Prostate gland (tissue), 2 donors: ENCODE measurements at places on chromosomes 5 and 9. TPM values are rescaled to one million over a fixed set of nuclear protein-coding genes. Genes with fewer than 3 reads are reported as not detected.

The PCDHB16 gene
- 4.4 TPM for total RNA-seq

The QRFP gene
- total RNA-seq = 1.0 TPM

The PLPP7 gene
- total RNA-seq = 32.5 TPM

The IFNA13 gene
- not detected for total RNA-seq

The APBB3 gene
- 70.7 TPM for total RNA-seq

The ELOVL7 gene
- 23.8 TPM for total RNA-seq

The MSMP gene
- total RNA-seq = not detected

The CHSY3 gene
- total RNA-seq = 0.09 TPM

The BRINP1 gene
- 8.8 TPM for total RNA-seq

The TUBB4B gene
- 484 TPM for total RNA-seq

The ANKRD31 gene
- 0.41 TPM for total RNA-seq

The ZBTB34 gene
- total RNA-seq = 10.8 TPM

The APBA1 gene
- 7.5 TPM for total RNA-seq

The CDKN2A gene
- total RNA-seq = 4.5 TPM

The BTNL8 gene
- total RNA-seq = 8.3 TPM

The SLCO4C1 gene
- total RNA-seq = 0.51 TPM

The TMOD1 gene
- total RNA-seq = 8.0 TPM

The ANKRD18B gene
- 21.6 TPM for total RNA-seq

The FAM221B gene
- total RNA-seq = 0.46 TPM

The ADAMTS16 gene
- total RNA-seq = 0.11 TPM

The ASPN gene
- total RNA-seq = 1.8 TPM

The ARSK gene
- 7.3 TPM for total RNA-seq

The SPINK13 gene
- total RNA-seq = not detected

The PAPPA gene
- 0.27 TPM for total RNA-seq

The PCDHGA10 gene
- total RNA-seq = 6.7 TPM

The JADE2 gene
- 63.4 TPM for total RNA-seq

The STPG3 gene
- 4.2 TPM for total RNA-seq

The PCAT7 gene
- total RNA-seq = 4.4 TPM

The TLR4 gene
- total RNA-seq = 9.7 TPM

The CD180 gene
- 0.68 TPM for total RNA-seq

The ARHGEF37 gene
- 61.1 TPM for total RNA-seq

The LHX3 gene
- total RNA-seq = 1.3 TPM

The SARDH gene
- total RNA-seq = 6.7 TPM

The HACD4 gene
- 3.1 TPM for total RNA-seq

The DRD1 gene
- total RNA-seq = 0.77 TPM

The FOXD4L6 gene
- not detected for total RNA-seq

The RASGRF2 gene
- 7.6 TPM for total RNA-seq

The SLC4A9 gene
- not detected for total RNA-seq

The PCDHA4 gene
- total RNA-seq = 2.3 TPM

The C9orf153 gene
- 1.6 TPM for total RNA-seq

The OGN gene
- 24.4 TPM for total RNA-seq

The FGFR4 gene
- 7.1 TPM for total RNA-seq
